ENCODE measurements at places on chromosomes 11 and 22. TPM values are rescaled to one million over a fixed set of nuclear protein-coding genes. Genes with fewer than 3 reads are reported as not detected.

GRCh38 chr11:121249039-121249663, 43.4 kb upstream of the SC5D start:
- no peak for DNase-seq

- DNase-seq = no peak
These were observed 29.9 kb downstream of the GUCY1A2 start for GRCh38 chr11:106988151-106989077.

DNA sequence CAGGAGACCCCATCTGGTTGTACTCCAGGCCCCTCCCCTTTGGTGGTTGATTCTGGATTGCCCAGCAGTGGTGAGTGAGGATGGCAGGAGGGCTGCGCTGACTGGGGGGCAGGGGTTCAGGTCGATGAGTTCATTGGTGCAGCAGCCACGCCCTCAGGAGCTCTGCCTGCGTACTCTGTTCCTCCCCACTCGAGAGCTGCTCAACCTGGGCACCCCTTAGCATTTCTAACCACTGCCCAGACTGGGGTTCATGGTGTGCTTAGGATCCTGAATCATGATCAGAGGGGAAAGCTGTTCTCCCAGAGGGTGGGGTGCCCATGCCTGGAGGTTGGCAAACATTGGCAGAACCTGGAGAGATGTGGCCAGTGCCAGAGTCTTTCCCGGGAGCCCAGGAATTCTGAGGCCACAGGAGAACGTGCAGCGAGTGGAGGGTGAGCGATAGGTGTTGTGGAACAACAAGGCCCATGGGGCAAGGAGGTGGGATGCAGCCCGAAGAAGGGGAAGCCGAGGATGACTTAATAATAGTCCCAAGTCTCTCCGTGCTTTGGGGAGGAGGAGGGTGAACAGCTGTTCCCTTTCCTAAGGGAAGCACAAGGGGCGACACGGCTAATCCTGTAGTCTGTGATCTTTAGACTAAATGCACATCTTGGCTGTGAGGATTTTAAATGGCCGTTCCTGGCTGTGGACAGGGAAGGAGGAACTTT, 75.5 kb downstream of the SCN3B start:
- DNase-seq = no peak

DNA sequence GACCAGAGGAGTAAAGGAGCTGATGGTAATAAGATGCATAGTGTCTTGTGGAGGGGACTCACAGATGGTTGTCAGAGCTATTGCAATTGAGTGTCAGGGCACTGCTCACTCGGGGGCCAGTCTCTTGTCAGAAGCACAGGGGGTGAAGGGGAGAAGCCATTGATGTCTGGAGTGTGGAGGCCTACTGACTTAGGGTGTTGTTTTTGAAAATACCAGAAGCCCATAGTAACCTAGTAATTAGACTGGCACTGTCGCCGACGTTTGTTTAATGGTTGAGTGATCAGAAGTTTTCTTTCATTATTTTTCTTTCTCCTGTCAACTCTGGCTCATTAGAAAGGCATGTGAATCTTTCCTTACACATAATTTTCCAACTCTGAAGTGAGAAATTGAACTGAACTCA, 151.6 kb upstream of the TENM4 start:
- DNase-seq = no peak

GRCh38 chr11:100800202-100800601, 113.1 kb downstream of the ARHGAP42 start:
- no peak for DNase-seq

- DNase-seq = no peak
These were observed 14.2 kb upstream of the MUC6 start for GRCh38 chr11:1050581-1051355.

- DNase-seq = no peak
These were observed 15.3 kb downstream of the RTL6 start for GRCh38 chr22:44482776-44483175.

DNA sequence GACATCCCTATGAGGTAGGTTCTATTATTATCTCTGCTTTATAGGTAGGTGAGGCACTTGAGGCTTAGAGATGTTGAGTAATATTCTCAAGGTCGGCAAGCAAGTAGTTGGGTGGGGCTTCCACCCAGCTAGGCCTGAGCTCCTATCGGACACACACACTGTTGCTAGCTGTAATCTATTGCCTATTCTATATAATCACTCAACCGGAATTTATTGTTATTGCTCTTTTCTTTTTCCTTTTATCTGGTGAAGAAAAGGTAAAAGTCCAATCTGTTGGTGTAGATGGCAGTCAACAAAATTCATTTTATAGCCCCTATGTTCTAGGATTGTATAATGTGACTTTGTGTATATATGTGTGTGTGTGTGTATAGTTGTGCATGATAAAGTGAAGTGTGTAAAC, 3.4 kb downstream of the OR9Q2 start:
- DNase-seq = no peak

GRCh38 chr22:37472418-37473006, 13.7 kb downstream of the MFNG start:
- no peak for DNase-seq

- no peak for DNase-seq
These were observed 214.4 kb downstream of the HIPK3 start for GRCh38 chr11:33471541-33471940.

GRCh38 chr22:36104435-36104834, 56.1 kb downstream of the APOL3 start:
- no peak for DNase-seq

- no peak for DNase-seq
These were observed 340.5 kb downstream of the TENM4 start for GRCh38 chr11:79100093-79100910.

GRCh38 chr22:17672417-17672991, 33.9 kb downstream of the BCL2L13 start:
- DNase-seq = no peak

- no peak for DNase-seq
These were observed 2.7 kb downstream of the DCDC1 start for GRCh38 chr11:31366795-31367194.

GRCh38 chr11:10641177-10641911, 52.2 kb downstream of the IRAG1 start:
- DNase-seq = no peak

- no peak for DNase-seq
These were observed 760.3 kb downstream of the CNTN5 start for GRCh38 chr11:99781074-99781473.

DNA sequence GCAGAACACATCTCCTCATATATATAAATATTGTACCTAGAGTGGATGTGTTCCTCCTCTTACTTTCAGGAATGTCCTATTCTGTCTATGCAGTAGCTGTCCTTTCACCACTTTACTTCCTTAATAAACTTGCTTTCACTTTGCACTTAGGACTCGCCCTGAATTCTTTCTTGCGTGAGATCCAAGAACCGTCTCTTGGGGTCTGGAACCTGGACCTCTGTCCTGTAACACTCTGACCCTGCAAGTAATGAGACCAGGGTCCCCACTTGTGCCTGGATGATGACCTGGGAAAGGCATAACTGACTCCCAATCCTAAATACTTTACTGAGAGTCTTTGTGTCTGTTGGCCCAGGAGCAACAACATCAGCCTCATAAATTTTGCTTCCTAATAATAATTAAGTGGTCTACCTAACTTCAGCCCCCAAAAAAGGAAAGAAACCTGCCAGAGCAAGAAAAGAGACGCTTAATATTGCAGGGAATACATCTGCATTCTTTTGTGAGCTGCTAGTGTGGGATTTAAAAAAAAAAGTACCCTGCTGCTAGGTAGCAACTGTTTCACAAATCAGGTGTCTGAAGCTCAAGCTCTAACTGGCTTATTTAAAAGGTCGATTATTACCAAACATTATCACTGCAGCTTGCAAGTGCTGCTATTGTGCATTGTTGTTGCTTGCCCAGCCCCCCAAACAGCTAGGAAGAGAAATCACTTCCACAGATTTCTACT, 69.3 kb downstream of the FAM168A start:
- no peak for DNase-seq

- DNase-seq = no peak
These were observed 22.9 kb downstream of the GNAZ start for GRCh38 chr22:23093051-23093788.

GRCh38 chr22:29143941-29144785, 61.5 kb upstream of the EMID1 start:
- peak; percentile 69 for DNase-seq

DNA sequence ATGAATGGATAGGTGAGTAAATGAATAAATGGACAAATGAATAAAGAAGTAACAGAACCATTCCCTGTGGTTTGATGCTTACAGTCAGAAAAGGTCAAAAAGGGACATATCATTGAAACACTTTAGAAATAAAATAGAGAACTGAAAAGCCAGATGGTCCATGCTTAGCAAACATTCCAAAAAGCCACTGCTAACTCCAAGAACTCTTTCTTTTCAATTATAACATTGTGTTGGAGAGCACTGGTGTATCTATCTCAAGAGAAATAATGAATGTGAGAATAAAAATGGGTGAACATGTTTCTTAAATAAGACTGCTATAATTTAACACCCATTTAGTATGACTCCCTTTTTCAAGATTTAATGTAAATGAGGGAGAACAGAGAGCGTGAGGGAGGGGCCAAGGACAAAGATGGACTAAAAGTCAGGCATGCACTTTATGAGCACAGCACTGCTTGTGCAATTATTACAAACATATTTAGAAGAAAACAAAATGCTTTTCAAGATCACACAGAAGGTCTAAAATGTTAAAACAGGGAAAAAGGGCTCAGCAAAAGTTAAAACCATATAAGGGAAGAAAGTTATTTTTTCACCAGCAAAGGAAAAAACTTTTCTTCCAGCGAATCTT, 224.3 kb upstream of the PITPNB start:
- DNase-seq = no peak

DNA sequence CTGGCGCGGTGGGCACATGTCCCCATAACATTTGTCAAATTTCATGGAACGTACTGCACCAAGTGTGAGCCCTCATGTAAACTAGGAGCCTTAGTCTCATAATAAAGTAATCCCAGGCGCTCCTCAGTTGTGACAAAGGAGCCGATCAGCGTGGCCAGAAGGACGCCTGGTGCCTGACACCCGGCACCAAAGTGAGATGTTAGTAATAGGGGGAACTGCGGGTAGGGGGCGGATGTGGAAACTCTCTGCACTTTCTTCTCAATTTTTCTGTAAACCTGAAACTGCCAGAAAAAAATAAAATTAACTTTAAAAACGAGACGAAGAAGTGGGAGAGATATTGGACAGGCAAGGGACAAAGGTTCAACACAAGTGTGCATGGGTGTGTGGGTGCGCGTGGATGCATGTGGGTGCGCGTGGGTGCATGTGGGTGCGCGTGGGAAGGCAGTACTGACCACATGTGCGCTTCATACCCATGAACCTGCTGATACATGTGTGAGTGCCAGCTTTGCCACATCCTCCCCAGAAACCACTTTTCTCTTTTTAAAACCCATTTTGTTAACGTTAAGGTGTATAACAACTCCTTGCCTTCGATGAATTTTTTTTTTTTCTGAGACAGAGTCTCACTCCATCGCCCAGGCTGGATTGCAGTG, 55.4 kb upstream of the LINC01488 start:
- DNase-seq = no peak

DNA sequence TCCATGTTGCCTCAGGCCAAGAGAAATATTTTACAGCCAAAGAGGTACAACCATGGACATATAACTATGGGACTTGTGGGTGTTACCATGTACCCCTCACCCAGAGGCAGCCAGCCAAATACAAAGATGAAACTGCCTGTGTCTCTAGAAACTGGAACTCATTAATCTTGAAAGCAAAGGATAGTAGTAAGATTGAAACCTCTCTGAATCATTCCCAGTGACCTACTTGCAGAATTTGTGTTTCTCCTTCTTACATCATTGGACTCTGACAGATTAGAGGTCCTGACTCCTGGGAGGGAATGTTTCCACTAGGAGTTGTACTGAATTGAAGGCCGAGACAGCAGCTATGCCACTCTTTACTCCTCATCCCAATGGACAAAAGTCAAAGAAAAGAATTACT, 257.4 kb upstream of the UBASH3B start:
- no peak for DNase-seq

DNA sequence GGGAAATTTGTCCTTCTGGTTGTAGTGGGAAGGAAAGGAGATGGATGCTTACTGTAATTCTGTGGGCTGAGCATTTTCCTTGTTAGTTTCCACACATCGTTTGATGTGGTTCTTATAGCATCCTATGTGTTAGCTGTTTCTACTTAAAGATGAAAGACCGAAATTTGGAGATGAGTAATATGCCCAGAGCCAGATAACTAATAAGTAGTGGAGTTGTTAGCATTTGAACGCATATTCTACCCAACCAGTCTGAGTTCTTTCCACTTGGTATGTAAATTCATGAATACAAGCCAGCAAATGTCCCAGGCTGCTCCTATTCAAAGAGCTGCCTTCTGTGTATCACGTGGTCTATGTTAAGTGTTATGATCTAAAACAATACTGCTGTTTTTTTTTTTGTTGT, 14.6 kb downstream of the SPECC1L start:
- no peak for DNase-seq

DNA sequence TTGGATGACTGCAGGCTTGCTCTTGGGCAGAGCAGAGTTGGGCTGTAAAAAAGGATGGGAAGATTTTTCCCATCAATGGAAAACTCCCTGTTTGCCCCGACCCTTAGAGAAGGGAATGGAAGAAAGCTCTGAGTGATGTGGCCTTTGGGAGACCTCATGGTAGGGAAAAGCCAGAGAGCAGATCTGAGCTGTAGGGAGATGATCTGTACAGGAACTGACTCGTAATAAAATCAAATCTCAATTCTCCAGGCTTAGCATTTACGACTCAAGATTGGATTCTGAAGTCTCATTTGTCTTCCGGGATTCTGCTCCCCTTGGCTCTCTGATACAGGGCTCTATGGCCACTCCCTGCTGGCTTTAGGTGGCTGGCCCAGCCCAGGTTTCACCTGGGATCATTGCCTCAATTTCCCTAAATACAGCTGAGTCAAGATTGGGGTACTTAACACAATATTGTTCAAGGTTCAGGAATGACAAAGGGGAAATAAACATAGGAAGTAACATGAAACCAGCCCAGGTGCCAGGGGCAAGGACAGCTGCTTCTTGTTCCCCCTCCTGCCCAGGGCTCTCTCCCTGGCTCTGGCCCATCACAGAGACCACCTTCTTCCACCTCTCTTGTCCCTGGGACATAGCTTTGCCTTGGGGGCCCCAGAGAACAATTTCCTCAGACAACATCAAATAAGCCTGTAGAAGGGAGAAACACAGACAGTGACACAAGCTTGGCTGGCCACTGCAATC, 38.4 kb upstream of the THY1 start:
- no peak for DNase-seq

GRCh38 chr11:77401486-77402217, 72.2 kb downstream of the PAK1 start:
- DNase-seq = no peak

Gene PDGFD
- total RNA-seq = 21.9 TPM

Gene OR56A1
- not detected for total RNA-seq

Gene TNNT3
- 20.4 TPM for total RNA-seq

Gene SCN3B
- total RNA-seq = 3.2 TPM

Gene KCNJ1
- total RNA-seq = 1.5 TPM

Gene F2
- not detected for total RNA-seq

Gene ELMOD1
- total RNA-seq = not detected

Gene UBQLNL
- 0.98 TPM for total RNA-seq

Gene TUB
- 13.5 TPM for total RNA-seq

Gene SCUBE1
- total RNA-seq = 6.9 TPM

Gene MPZL3
- 9.1 TPM for total RNA-seq

Gene SCGB1D2
- not detected for total RNA-seq

Gene CDC45
- 0.74 TPM for total RNA-seq

Gene SYT9
- 2.9 TPM for total RNA-seq

Data from vagina (tissue), 2 donors.